ENCODE measurements at places on chromosomes 2 and 18. TPM values are rescaled to one million over a fixed set of nuclear protein-coding genes. Genes with fewer than 3 reads are reported as not detected.

DNA sequence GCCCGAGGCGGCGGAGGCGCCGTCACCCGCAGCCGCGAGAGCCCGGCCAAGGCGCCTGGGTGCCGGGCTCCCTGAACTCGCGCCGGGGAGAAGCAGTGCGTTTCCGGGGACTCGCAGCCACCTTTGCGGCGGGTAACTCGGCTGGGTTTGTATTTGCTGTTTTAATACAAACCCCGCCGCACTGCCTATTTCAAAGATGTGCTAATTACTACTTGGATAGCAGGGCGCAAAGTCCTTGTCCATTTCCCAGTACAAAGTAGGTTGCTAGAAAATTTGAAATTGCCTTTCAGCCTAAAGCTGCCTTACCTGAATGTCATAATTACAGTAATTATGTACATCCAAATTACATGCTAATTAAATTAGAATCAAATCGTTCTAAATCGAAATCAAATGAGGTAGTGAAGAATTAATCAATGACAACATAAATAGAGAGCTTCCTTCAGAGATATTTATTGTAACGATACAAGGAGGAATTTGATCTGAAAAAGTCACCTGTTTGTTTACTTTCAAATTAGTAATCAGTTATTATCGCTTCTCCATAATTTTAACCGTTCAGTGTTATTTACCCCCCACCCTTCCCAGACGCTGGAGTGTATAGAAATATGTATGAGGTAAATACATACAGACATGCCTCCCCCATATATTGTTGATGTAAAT, 8.1 kb downstream of the SP9 start:
- DNase-seq, result no peak

- no peak for DNase-seq
These were observed 28.8 kb downstream of the ANXA4 start for GRCh38 chr2:69770747-69771146.

GRCh38 chr2:171824086-171824485, 70.0 kb downstream of the SLC25A12 start:
- DNase-seq, result no peak

The TUBA4A gene
- total RNA-seq, result 184 TPM

The CABLES1 gene
- not detected for total RNA-seq

The MC5R gene
- total RNA-seq, result not detected

The SLC4A3 gene
- total RNA-seq, result not detected

- no peak for DNase-seq
These were observed 659 bp downstream of the ZNF142 start for GRCh38 chr2:218658671-218659257.

- no peak for DNase-seq
These were observed 175.7 kb upstream of the POU3F3 start for GRCh38 chr2:104678181-104678580.

Measured in T-helper 17 cell (primary cell).